ENCODE measurements at places on chromosomes 3 and 15. TPM values are rescaled to one million over a fixed set of nuclear protein-coding genes. Genes with fewer than 3 reads are reported as not detected.

The GATA2 gene
- polyA plus RNA-seq, result 32.1 TPM

The DYNLT2B gene
- polyA plus RNA-seq, result 42.9 TPM

The CHRNA7 gene
- 37.3 TPM for polyA plus RNA-seq

The BRK1 gene
- polyA plus RNA-seq, result 194 TPM

The ABHD14A gene
- polyA plus RNA-seq, result 22.3 TPM

The GOLGA8N gene
- 35.4 TPM for polyA plus RNA-seq

The MAN2A2 gene
- 52.7 TPM for polyA plus RNA-seq

The SAXO2 gene
- 8.0 TPM for polyA plus RNA-seq

The MYZAP gene
- 5.3 TPM for polyA plus RNA-seq

The SPATA16 gene
- polyA plus RNA-seq, result not detected

The P2RY12 gene
- 1.1 TPM for polyA plus RNA-seq

The WDR48 gene
- polyA plus RNA-seq, result 117 TPM

The ASB14 gene
- polyA plus RNA-seq, result 1.4 TPM

The RFT1 gene
- polyA plus RNA-seq, result 25.1 TPM

The GRAMD2A gene
- 10.6 TPM for polyA plus RNA-seq

The SH2D7 gene
- polyA plus RNA-seq, result 0.98 TPM

The GOLGA6L22 gene
- 0.13 TPM for polyA plus RNA-seq

The POLG gene
- polyA plus RNA-seq, result 54.9 TPM

The SPESP1 gene
- polyA plus RNA-seq, result 6.9 TPM

The MNS1 gene
- polyA plus RNA-seq, result 35.2 TPM

The UBE2E2 gene
- polyA plus RNA-seq, result 64.7 TPM

The GNB4 gene
- polyA plus RNA-seq, result 29.2 TPM

The ACAD11 gene
- polyA plus RNA-seq, result 58.7 TPM

The GADL1 gene
- polyA plus RNA-seq, result 5.1 TPM

The CCRL2 gene
- 1.2 TPM for polyA plus RNA-seq

The PXK gene
- polyA plus RNA-seq, result 32.5 TPM

The PEX11A gene
- polyA plus RNA-seq, result 24.4 TPM

The AADACL2 gene
- not detected for polyA plus RNA-seq

The RBP2 gene
- polyA plus RNA-seq, result 0.75 TPM

The TRPM1 gene
- polyA plus RNA-seq, result 0.07 TPM

The GNAT1 gene
- not detected for polyA plus RNA-seq

The IGSF10 gene
- 3.5 TPM for polyA plus RNA-seq

The FANCD2OS gene
- polyA plus RNA-seq, result 0.81 TPM

The ZNF660 gene
- 15.9 TPM for polyA plus RNA-seq

The OSTN gene
- 8.1 TPM for polyA plus RNA-seq

The ZNF80 gene
- 0.15 TPM for polyA plus RNA-seq

The NEO1 gene
- polyA plus RNA-seq, result 167 TPM

The THSD4 gene
- polyA plus RNA-seq, result 30.2 TPM

The CEMIP gene
- polyA plus RNA-seq, result 6.7 TPM

The LEKR1 gene
- 3.2 TPM for polyA plus RNA-seq

The PDCD6IP gene
- 170 TPM for polyA plus RNA-seq

The ITPKA gene
- polyA plus RNA-seq, result 0.52 TPM

The ALS2CL gene
- polyA plus RNA-seq, result 12.4 TPM

The MEGF11 gene
- polyA plus RNA-seq, result 3.9 TPM

The SCAPER gene
- polyA plus RNA-seq, result 21.9 TPM

The RYR3 gene
- polyA plus RNA-seq, result 16.9 TPM

The DLEC1 gene
- polyA plus RNA-seq, result 2.0 TPM
